ENCODE measurements at places on chromosomes 1 and 21.

DNA sequence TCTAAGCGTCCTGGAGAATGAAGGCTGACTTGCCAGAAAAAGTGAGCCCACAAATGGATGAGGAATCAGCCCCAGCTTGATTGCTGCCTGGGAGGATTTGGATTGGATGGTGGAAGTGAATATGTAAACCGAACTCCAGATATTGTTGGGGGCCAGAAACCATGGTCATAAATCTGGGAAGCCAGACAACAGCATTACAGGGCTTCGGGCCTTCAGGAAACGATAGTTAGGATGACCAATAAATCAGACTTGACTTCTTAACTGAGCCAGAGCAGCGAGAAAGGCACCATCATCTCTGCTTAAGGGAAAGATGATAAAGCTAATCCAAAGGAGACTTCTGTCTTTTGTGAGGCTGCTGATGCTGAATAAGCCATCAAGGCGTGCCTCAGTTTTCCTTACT, 26.6 kb downstream of the FAM78B start:
- DNase-seq: no peak

GRCh38 chr1:155207806-155208540, at the start of gene THBS3:
TSS of gene THBS3 (minus strand) at chr1:155207897. CDS start at chr1:155207876, 21 bp downstream.
- DNase-seq: peak; percentile 90

DNA sequence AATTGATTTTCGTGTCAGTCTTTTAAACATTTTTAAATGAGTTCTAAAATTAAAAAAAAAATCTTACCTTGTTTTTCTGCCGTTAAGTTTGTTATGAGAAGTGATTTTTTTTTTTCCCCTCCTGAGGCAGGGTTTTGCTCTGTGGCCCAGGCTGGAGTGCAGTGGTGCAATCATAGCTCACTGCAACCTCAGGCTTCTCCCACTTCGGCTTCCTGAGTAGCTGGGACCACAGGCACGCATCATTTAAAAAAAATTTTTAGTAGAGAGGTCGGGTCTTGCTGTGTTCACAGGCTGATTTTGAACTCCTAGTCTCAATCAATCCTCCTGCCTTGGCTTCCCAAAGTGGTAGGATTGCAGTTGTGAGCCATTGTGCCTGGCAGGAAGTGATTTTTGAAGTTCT, 41.1 kb downstream of the MTR start:
- no peak for DNase-seq

DNA sequence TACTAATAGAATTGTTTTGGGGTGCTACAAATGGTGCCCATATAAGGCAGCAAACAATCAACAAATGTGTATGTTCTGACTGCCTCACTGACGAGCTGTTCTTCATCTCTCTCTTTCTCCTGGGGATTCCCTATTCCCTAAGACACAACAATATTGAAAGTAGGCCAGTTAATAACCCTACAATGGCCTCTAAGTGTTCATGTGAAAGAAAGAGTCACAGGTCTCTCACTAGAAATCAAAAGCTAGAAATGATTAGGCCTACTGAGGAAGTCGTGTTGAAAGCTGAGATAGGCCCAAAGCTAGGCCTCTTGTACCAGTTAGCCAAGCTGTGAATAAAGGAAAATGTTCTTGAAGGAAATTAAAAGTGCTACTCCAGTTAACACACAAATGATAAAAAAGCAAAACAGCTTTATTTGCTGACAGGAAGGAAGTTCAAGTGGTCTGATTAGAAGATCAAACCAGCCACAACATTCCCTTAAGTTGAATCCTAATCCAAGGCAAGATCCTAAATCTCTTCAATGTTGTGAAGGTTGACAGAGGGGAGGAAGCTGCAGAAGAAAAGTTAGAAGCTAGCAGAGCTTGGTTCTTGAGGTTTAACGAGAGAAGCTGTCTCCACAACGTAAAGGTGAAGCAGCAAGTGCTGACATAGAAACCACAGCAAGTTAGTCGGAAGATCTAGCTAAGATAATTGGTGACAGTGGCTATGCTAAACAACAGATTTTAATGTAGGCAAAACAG, 26.3 kb downstream of the ATP2B4 start:
- no peak for DNase-seq

DNA sequence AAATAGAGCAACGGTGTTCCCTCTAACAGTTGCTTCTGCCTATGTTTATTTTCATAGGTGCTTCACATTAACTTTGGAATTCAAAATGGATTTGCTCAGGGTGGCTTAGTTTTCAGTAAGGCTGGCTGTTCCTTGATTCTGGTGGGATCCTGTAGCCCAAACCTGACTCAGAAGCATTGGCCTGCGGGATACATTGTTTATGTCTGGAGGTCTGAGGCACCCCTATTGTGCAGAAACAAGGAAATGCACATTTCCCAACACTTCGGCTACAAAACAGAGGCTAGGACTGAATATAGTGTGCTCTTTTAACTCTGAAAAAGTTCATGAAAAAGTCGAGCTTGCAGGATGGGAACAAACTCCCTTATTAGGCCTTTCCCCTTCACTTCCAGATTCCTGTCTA, 133.8 kb upstream of the F3 start:
- DNase-seq: no peak

- DNase-seq: no peak
Observed at GRCh38 chr1:24347159-24347934, 28.2 kb downstream of the GRHL3 start.

GRCh38 chr1:111517469-111518225, 14.2 kb upstream of the ADORA3 start:
- no peak for DNase-seq

DNA sequence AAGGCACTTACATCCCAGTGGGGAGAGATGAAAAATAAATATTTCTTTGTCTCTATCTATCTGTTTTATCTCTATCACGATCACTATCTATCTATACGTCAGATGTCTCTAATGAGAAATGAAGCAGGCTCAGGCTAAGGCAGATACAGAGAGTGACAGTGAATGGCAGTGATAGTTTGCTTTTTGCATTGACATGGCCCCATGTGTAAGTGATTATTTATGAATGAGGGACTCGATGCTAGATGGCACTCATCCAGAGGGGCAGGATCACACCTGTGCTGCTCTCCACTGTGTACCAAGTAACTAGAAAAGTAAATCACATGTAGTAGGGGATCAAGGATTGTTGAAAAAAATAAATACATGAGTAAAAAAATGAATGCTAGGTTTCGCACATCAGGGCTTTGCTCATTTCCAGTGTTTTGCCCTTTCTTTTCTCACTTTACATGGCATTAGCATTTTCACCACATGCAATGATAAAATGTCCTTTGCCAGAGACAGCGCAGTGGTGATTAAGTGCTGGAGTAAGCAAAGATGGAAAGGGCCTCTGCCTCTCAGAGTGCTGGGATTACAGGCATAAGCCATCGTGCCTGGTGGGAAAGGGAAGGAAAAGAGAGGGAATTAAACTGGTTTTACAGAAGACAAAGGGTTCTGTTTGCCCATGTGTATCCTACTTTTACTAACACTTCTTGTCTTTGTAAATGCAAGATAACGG, 16.5 kb downstream of the TBX19 start:
- no peak for DNase-seq

- no peak for DNase-seq
Observed at GRCh38 chr1:216528816-216529215, 105.6 kb upstream of the USH2A start.

DNA sequence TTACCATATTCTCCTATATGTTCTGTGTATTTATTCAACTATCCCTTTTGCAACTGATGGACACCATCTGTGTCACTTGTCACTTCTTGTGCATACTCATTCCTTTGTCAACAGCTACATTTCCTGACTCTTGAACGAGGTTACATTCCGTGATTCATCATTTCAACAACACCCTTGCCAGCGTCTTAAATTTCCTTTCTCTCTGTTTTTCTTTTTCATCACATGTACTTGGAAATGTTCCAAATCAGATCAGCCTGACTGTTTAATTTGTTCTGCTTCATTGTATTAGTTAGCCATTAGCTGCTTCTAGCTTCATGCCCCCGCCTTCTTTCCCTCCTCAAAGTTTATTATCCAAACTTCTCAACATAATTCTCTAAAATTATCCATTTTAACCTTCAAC, 173.0 kb downstream of the ADGRL4 start:
- no peak for DNase-seq

DNA sequence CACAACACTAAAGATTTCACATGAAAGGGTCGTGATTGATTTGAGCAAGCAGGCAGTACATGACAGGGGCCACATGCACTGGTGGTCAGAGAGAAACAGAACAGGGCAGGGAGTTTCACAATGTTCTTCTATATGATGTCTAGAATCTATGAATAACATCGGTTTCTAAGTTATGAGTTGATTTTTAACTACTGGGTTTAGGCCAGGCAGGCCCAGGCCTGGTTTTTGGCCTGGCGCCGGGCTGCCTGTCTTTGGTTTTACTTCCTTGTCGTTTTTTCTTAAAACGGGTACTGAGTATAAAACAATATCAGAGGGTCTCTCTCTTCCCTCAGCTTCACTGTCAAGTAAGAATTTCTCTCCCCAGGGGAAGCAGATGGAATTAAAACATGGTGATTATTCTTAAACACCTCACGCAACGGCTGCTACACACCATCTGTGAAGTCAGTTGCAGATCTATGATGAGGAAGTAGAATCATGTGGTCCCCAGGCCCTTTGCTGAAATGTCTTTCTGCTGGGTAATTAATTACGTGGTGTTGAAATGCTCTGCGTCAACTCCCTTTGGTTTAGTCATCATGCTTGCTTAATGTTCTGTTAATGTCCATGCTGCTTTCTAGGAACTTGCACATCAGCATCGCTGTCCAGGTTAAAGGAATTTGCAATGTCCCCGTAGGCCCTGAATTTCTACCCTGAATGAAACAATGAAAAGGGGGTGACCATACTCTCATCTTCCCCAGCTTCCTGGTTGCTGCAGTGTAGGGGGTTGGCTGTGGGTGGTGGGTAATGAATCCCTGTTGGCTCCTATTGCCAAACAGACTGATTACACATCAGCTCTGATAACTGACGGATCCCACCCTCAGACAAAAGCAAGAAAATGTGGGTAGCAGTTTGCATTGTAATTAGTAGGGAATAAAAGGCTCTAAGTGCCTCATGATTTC, 70.3 kb downstream of the SERINC2 start:
- DNase-seq: peak; percentile 61

- DNase-seq: no peak
Observed at GRCh38 chr1:78229344-78229743, 183.6 kb downstream of the GIPC2 start.

DNA sequence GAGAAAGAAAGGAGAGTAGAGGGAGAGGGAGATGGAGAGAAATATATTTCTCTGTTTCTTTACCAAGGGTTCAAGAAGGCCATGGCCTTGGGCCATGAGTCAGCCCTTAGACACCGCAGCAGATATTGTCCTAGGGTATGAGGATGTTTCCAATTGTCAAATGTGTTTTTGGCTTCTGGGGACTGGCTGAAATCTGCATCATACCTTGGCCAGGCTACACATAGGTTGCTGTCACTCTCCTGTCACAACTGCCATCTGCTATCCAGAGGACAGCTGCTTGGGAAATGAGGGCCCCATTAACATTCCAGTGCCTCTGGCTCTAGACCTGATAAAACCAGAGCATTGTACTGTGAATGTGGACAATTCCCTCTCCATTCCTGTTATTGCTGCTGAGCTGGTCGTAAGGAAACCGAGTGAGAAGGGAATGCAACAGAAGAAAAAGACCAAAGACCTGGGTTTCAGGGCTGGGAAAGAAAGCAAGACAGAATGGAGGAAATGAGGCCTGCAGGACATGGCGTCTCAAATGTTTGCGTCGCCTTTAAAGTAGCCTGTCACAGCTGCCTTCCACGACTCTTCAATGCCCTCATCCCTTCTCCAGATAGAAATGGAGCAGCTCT, 8.8 kb upstream of the PIGC start:
- peak; percentile 49 for DNase-seq

- DNase-seq: no peak
Observed at GRCh38 chr1:164064501-164064900, 494.5 kb upstream of the PBX1 start.

- no peak for DNase-seq
Observed at GRCh38 chr1:219882755-219883154, 45.6 kb downstream of the SLC30A10 start.

- DNase-seq: no peak
Observed at GRCh38 chr21:14526199-14526598, 19.9 kb downstream of the SAMSN1 start.

DNA sequence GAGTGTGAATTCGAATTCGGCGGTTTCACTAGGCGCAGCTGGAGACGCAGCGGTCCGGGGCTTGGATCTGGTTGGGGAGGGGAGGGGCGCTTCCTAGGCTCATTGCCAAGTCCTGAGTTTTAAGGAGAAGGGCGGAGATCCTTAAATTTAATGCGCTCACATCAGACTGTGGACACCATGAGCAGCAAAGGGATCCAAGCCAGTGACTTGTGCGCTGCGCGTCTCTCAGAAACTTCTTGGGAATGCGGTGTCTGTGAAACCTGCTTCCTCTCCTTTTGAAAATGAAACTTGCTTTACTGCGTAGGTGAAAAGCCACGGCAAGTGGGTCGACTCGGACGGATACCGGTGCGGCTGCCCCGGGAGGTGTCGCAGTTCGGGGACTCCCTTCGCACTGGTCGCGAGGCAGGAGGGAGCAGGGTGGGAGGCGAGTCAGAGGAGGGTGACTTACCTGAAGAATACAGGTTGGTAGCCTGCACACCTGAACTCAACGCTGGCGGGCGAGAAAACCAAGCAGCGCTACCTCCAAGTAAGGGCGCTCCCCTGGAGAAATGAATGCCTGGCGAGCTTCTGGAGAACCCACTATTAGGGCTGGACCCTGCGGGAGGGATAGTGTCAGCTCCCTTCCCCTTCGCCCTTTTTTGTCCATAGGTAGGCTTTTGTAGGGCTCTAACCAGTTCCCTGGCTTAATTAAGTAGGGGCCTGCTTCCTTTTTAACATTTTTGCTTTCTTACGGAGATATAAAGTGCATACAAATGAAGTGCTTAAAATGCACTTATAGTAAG, 992 bp downstream of the TENT5C start:
- peak; percentile 73 for DNase-seq

DNA sequence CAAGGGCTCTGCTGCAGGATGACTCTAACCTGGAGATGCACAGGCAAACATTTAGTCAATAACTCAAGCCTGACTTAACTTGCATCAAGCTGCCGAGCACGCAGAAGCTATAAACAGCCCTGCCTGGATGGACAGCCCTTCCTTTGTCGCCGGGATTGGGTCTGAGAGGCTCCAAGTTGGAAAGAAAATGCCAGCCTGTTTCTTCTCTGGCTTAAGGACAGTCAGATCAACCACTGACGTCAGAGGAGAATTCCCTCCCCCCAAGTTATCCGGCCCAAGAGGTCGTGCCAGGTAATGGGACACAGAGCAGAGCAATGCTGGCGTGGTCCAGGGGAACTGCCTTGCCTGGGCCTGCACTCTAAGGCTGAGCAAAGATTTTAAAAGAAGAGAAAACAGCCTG, 27.1 kb upstream of the LRRC38 start:
- no peak for DNase-seq
